ENCODE measurements at places on chromosomes 1 and 21. TPM values are rescaled to one million over a fixed set of nuclear protein-coding genes. Genes with fewer than 3 reads are reported as not detected.

GRCh38 chr1:154716614-154717527, 108.9 kb upstream of the ADAR start:
- DNase-seq, result no peak

DNA sequence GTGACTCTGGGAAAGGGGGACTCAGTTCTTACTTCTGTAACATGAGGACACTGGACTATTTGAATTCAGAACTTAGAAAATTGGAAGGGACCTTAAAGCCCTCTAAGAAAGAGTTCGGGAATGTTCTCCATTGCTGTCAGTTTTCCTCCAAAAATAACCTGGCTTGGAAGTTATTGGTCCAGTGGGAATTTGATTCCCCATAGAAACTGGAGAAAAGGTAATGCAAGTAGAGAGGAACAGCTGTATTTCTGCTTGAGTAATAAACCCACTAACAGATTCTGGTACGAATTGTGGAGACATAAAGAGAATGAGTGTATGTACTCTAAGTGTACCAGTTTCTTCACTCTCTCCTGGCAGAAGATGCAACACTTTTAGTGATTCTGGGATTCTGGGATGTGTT, 1.8 kb downstream of the ZBED6 start:
- no peak for DNase-seq

SPRR2F gene
- polyA plus RNA-seq, result not detected

NFYC gene
- 63.2 TPM for polyA plus RNA-seq

DNA sequence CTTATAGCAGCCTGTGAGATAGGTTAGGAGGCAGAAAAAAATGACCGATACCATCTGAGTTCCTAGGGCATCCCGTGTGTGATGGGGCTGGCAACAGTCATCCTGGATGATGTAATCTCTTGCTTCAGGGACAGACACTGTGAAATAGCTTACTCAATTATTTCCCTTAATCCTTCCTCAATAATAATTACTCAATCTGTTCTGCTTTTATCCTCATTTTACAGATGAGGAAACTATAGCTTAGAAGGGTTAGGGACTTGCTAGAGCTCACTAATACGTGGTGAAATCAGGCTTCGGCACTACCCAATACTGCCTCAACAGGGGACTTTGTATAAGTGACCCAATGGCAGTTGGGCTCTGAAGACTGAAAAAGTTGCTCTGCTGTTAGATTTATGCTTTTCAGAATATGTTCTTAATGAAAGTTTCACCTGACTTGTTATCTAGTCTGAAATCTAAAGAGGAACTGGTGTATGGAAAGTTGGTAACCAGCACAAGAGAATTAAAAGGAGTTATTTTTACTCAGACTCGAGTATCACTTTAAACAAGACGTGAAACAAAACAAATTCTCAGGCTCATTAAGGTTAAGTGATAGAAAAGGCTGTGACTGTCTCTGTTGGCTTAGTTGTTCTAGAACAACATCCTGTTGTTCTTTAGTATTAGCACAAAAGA, 14.4 kb downstream of the CD55 start:
- no peak for DNase-seq

- DNase-seq, result no peak
These were observed at the start of gene FAM167B for GRCh38 chr1:32246888-32247273. Gene FAM167B (plus strand): TSS chr1:32247222. CDS start chr1:32247422, 200 bp downstream.

- no peak for DNase-seq
These were observed 35.7 kb downstream of the FNBP1L start for GRCh38 chr1:93483606-93484005.

DNA sequence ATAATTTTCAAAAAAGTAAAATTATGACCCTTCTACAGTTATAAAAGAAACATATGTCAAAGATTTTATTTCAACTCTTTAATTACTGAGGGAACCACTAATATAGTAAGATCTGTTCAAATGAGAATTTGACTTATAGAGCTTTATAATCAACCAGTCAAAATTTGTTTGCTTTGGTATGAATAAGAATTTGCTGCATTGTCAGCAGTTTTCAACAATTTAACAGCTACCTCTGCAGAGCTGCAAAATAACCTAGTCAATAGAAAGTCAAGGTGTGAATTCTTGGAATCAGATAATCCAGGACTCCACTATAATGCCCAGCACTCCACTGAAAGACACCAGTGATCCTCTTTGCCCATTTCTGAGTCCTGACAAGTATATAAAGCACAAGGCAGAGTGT, 78.2 kb downstream of the ODF2L start:
- no peak for DNase-seq

ADGRL4 gene
- polyA plus RNA-seq, result 19.2 TPM

GRCh38 chr1:159881622-159882526, 18.1 kb downstream of the CFAP45 start:
- no peak for DNase-seq

DNA sequence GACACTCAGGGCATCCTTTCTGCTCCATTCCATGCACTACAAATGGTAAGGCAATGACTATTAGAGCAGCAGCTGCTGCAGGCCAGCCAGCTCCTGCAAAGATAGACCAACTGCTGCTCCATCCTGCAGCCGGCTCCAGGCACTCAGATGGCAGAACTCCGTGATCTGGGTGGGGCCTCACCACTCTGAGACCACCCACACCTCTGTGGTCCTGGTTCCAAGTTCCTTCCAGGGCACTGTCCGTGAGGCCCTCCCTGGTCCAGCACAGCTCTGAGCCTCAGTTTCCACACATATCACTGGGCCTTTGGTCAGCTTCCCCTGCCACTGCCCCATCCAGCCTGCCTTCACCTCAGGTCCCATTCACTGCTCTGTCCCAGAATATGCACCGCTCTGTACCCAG, 114.7 kb downstream of the DMRTB1 start:
- no peak for DNase-seq

GRCh38 chr1:184362876-184363275, 24.0 kb upstream of the C1orf21 start:
- DNase-seq, result no peak

LORICRIN gene
- not detected for polyA plus RNA-seq

- DNase-seq, result peak; percentile 91
These were observed 34.0 kb downstream of the ELK4 start for GRCh38 chr1:205597691-205598314.

DNA sequence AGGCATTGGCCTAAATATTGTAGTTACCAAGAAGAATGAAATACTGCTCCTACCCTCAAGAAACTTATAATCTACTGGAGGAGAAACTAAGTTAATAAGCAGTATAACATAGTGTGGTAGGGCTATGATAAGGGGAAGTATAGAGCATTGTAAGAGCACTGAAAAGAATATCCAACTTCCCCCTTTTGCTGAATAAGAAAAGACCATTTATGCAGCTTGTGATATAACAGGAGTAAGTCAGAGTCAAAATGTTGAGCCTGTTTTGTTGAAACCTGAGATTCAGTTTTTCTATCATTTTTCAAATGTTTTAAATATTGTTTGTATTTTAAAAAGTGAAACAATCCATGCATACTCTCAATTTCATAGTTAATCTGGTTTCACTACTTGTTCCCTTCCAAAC, 48.3 kb upstream of the FCRL4 start:
- no peak for DNase-seq

RHEX gene
- 0.28 TPM for polyA plus RNA-seq

GRCh38 chr21:15560383-15561056, 169.3 kb upstream of the USP25 start:
- DNase-seq, result no peak

GRCh38 chr1:165763442-165763841, 5.2 kb downstream of the TMCO1 start:
- no peak for DNase-seq

DNA sequence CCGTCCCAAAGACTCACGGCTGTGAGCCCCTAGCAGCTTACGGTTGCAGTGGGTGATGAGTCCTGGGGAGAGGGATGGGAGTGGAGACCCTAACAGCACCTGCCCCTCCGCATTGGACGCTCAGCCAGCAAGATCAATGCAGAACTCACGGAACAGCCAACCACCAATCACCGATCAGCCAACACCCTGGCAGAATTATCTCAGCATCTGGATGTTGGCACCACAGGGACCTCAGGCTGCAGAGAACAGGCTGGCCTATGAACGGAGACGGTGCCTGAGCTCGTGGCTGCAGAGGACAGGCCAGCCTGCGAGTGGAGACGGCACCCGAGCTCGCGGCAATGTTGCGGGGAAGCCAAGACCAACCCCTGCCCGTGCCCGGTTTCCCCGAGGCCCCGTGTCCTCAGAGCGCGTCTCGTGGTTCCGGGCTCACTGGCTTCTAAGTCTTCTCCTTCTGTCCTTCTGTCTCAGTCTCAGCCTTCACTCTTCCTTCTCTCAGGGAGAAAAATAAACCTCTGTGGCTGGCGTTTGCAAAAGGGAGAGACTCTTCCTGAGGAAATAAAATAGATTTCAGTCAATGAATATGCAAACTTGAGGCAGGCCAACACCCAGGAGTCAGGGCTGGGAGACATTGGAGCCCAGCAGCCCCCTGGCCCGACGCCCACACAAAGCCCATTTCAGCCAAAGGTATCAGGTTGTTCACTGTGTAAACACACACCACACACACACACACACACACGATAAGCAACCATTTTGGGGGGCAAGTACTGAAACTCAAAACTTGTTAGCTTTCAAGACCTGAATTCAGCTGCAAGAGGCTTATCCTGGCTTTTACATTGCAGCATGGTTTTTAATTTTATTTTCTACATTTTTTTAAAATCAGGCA, 67.8 kb downstream of the SIK1 start:
- DNase-seq, result no peak

DNA sequence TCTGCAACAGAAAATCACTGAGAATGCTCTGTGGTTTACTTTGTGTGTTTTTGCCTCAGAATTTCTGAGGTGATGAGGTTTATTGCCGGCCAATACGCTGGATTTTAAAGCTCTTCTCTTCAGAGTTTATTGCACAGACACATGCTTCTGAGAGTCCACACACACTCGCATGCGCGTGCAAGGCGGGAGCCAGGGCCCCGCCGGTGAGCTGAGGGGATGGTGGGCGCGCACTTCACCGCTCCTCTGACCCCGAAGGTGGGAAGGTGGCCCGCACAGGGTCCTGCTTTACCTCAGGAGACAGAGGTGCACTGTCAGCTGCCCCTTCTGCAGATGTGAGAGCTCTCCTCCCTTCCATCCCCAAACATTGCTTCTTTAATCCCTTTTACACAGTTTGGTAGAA, 158.4 kb upstream of the MAGI3 start:
- no peak for DNase-seq

ST6GALNAC5 gene
- 1.9 TPM for polyA plus RNA-seq

GRCh38 chr1:160739098-160739511, at the start of gene SLAMF7:
Gene SLAMF7 (plus strand): TSS chr1:160739247. CDS start chr1:160739302, 55 bp downstream.
- no peak for DNase-seq

DNA sequence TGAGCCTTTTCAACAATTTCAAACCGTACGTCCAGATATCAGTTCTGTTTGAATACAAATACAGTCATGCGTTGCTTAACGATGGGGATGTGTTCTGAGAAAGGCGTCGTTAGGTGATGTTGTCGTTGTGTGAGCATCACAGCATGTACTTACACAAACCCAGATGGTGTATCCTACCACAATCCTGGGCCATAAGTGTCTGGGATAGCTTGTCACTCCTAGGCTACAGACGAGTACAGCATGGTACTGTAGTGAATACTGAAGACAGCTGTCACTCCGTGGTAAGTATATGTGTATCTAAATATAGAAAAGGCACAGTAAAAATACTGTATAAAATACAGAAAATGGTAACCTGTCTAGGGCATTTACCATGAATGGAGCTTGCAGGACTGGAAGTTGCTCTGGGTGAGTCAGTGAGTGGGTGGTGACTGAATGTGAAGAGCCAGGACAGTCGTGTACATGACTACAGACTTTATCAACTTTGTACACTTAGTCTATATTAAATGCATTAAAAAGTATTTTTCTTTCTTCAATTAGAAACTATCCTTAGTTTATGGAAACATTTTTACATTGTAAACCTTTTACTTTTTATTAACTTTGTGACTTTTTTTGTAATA, 10.5 kb upstream of the OR2W3 start:
- no peak for DNase-seq

DNAH14 gene
- 4.4 TPM for polyA plus RNA-seq

NPL gene
- 10.4 TPM for polyA plus RNA-seq

PIK3CD gene
- 4.2 TPM for polyA plus RNA-seq

- no peak for DNase-seq
These were observed at the start of gene LRRC52 for GRCh38 chr1:165543532-165544438. Gene LRRC52 (plus strand): TSS chr1:165544000. CDS start chr1:165544297, 297 bp downstream.

OR2W3 gene
- 0.56 TPM for polyA plus RNA-seq

- no peak for DNase-seq
These were observed 33.5 kb downstream of the SYF2 start for GRCh38 chr1:25198663-25199252.

GRCh38 chr1:56432166-56432971, 147.0 kb downstream of the PLPP3 start:
- DNase-seq, result no peak

DNA sequence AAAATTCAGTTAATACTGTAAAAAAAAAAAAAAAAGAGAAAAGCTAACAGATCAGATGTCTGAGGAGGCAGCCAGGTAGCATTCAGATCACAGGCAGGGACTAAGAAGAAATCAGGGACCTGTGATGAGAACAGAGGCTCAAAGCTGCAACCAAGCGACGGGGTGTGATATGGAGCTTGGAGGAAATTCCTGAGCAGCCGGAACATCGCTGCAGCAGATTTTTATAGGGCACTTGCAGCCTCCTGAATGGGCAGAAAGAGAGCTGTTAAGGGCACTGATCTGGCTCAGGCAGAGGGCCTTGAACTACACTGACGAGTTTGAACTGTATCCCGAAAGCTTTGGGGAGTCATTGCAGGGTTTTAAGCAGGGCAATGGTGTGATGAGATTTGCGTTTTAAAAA, 315.4 kb downstream of the ADGRL2 start:
- no peak for DNase-seq

MTMR11 gene
- 10.0 TPM for polyA plus RNA-seq

DNA sequence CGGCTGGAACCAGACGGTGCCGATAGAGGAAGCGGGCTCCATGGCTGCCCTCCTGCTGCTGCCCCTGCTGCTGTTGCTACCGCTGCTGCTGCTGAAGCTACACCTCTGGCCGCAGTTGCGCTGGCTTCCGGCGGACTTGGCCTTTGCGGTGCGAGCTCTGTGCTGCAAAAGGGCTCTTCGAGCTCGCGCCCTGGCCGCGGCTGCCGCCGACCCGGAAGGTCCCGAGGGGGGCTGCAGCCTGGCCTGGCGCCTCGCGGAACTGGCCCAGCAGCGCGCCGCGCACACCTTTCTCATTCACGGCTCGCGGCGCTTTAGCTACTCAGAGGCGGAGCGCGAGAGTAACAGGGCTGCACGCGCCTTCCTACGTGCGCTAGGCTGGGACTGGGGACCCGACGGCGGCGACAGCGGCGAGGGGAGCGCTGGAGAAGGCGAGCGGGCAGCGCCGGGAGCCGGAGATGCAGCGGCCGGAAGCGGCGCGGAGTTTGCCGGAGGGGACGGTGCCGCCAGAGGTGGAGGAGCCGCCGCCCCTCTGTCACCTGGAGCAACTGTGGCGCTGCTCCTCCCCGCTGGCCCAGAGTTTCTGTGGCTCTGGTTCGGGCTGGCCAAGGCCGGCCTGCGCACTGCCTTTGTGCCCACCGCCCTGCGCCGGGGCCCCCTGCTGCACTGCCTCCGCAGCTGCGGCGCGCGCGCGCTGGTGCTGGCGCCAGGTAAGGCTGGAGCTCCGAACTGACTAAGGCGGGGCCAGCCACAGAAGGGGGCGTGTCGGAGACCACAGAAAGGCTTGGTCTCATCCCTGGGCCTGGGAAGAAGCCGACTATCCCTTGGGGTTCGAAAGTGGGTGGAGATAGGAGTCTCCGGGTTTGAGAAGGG, 486 bp downstream of the SLC27A3 start:
- DNase-seq, result peak; percentile 76

BSND gene
- polyA plus RNA-seq, result 0.08 TPM

JAM2 gene
- polyA plus RNA-seq, result 50.0 TPM

VANGL2 gene
- polyA plus RNA-seq, result 11.0 TPM

Measured in hindlimb muscle (tissue), 1 donor.